ENCODE measurements at places on chromosomes 4 and X.
A peak's percentile ranks its signal among the peaks of the same experiment; 100 is the strongest.

DNA sequence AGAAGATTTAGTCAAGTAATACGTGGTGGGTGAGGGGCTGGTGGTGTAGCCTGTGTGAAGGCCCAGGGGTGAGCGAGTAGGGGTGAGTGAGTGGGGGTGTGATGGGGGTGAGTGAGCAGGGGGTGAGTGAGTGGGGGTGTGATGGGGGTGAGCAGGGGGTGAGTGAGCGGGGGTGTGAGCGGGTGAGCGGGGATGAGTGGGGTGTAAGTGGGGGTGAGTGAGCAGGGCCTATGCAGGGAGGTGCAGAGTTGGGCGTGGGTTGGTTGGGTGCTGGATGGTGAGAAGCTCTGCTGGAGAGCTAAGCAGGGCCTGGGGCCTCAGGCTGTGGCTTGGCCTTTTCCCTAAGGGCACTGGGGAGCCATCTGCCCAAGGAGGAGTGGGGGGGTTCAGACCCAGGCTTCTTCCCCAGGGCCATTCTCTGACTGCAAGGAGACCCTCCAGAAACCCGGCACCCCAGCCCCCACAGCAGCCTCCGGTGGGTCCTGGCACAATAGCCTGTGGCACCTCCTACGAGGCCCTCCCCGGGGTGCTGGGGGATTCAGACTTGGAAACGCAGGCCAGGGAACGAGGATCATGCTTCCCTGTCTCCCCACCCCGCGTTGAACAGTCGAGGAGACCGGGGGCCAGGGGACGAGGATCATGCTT, 30.4 kb downstream of the SH3TC1 start:
- DNase-seq = no peak

DNA sequence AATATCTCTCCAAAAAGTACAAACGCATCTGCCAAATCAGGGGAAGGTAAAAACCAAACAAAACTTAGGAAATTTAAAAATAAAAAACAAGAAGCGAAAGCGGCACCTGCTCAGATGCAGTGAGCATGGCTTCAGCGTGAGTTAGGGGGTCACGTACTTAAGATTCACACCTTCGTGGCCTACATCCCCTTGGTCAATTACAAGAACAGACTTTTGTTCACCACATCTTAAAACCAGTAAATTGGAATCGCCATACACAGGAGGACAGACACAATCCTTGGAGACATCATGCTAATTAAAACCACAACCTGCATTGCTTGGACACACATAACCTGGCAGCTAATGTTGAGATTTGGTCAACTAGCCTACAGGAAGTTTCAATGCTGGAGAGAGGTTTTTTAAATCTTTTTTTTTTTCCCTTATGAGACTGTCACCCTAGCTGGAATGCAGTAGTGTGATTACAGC, 12.5 kb upstream of the SEL1L3 start:
- no peak for DNase-seq

DNA sequence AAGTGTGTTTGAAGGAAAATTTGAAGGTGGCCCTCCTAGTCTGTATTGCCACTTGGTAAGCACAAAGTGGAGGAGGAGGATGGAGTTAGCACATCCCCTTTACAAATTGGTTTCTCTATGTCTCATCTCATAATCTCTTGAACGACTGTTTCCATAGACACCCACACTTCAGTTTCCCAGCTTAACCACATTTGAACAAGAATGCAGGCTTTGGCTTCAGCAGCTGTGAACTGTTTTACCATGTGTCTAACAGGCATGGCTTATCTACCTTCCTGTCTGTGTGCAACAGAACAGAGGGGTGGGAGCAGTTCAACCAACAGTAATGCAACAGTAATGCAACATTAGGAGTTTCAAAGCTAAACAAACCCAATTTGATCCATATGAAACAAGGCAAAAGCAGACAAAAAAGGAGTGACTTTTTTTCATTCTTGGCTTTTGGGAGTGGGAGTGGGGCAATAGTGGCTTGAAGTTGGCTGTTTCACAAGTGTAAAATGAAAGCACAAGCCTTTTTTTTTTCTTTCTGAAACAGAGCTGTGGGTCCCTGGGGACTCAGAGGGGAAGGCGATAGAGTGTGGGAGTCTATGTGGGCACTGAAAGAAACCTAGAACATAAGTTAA, 108.0 kb downstream of the ITM2A start:
- DNase-seq = no peak

DNA sequence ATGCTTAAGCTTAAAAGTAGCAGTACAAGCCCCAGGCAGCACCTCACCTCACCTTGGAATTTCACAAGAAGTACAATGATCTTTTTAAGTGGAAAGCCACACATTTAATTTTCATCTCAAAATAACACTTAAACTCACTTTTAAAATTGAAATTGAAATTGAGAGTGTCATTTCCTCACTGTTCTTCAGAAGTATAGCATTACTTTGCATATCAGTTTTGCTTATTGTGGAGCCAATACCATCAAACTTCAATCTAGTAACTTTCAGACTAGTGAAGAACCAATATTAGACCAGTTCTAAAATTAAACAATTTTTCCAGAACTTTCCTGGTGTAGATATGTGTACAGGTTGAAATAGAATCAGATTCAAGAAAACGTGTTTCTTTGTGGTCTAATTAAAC, 242.4 kb downstream of the NDST4 start:
- no peak for DNase-seq

- DNase-seq = no peak
These were observed 105.8 kb downstream of the CXCL13 start for GRCh38 chr4:77711469-77711868.

DNA sequence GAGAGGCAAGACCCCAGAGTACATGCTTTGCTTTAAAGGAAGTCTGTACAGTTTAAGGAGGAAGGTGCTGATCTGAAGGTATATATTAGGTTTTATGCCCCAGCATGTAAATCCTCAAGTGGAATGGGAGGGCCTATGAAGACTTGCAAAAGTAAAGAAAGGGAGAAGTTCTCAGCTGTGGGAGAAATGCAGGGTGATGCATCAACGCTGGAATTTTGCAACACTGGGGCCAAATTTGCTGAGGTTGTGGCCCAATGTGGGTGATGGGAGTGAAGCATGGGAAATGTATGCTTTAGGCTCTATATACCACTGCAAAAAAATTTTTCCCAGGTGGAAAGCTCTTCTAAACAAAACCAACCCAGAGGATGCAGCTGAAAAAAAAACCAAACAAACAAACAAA, 33.8 kb upstream of the GPR174 start:
- DNase-seq = no peak

DNA sequence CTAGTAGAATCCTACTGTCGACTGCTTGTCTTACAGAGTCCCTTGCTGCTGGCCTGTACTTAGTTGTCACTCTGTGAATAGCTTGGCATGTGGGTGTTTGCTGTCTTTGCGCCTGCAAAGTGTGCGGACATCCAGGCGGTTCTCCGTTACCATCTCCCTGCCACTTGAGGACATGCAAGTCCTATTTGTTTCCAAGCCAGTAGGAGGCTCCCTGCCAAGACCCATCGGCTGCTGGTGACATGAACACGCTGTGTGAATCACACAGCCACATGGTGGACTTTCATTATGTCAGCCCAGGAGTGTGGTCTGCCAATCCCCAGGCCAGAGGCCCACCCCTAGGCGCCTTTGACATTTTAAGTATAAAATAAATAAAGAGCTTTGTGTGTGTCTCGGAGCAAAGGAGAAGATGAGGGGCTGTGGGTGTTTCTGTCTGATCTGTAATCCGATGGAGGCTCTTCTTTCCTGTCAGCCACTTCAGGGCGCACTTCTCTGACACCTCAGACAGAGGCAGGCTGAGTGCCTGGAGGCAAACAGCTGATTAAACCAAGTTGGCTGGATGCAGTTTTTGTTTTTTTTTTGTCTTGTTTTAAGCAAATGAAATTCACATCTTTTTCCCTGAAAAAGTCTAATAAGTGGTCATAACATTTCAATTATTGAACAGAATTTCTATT, 51.5 kb downstream of the ALPK1 start:
- DNase-seq = peak; percentile 11

GRCh38 chrX:71320126-71320525, 18.6 kb downstream of the ITGB1BP2 start:
- DNase-seq = no peak

- no peak for DNase-seq
These were observed 342.5 kb upstream of the MAGEB2 start for GRCh38 chrX:29872831-29873230.

DNA sequence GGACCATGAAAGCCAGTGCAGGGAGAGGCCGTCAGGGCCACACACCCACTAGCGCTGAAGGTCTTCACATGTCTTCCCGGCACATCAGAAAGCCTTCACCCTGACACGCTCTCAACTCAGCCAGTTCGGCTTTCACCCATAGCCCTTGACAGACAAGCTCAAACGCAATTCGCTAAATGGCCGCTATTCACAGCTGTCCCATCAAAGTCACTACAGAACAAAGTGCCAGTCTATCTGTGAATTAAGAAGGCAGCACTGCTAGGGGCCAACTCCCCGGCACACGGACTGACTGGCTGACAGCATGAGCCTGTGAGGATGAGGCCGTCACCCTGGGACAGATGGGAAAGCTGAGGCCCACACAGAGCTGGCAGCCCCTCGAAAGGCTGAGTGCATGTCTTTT, 45.7 kb downstream of the ACOX3 start:
- no peak for DNase-seq

GRCh38 chr4:94455081-94455480, 3.3 kb downstream of the PDLIM5 start:
- no peak for DNase-seq

DNA sequence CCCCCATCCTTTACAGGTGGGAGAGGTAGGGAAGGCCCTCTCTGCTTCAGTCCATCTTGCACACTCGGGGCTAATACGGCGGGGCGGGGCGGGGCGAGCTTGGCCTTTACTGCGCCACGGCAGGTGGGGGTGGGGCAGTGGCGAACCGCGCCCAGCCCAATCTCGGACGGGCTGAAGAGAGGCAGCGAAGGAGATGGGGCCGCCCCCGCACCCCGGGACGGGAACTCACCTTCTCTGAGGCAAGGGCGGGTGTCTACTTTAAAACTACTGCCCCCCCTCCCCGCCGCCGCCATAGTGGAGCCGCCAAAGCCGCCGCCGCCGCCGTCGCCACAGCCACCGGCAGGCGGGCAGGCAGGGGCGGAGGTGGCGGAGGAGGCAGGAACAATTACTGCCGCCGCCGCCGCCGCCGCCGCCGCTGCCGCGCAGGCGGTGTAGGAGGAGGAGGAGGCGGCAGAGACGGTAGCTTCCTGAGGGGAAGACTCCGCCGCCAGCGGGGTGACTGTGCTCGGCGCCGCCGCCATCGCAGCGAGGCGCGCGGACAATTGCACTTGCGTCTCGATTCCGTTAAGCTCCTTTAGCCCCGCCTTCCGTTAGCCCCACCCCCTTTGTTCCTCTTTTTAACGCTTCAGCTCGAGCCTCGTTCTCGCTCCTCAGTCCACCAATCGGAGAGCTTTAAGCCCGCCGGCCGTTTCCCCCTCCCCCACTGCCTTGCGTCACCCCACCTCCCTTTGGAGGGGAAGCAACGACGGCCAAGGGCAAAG, at the start of gene ZMAT1:
Gene ZMAT1, minus strand, starts transcription at position 540 of the 761 bp plus-strand sequence. Its CDS starts 19 bp downstream, at position 521.
- DNase-seq = peak; percentile 80

- no peak for DNase-seq
These were observed 39.7 kb downstream of the PTPN13 start for GRCh38 chr4:86633854-86634253.

DNA sequence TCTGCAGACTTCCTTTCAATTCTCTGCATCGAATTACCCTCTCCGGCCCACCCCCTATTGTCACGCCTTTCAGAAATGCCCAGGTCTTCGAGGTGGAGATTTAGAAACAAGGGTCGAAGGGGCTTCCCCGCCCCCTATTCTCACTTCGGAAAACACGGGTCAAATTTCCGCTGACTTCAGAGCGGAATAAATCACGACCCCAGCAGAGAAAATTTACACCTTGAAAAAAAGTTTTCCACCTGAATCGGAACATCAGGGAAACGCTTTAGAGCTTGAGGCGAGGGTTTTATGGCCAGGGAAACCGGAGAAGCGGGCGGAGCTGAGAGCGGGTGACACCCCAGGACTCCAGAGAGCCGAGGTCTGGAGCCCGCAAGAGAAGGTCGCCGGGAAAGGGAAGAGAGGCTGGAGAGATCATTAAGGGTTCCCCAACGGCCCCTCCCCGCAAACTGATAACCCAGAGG, 1.6 kb downstream of the SHISA3 start:
- no peak for DNase-seq

GRCh38 chrX:111040377-111041017, 55.5 kb upstream of the PAK3 start:
- DNase-seq = no peak

DNA sequence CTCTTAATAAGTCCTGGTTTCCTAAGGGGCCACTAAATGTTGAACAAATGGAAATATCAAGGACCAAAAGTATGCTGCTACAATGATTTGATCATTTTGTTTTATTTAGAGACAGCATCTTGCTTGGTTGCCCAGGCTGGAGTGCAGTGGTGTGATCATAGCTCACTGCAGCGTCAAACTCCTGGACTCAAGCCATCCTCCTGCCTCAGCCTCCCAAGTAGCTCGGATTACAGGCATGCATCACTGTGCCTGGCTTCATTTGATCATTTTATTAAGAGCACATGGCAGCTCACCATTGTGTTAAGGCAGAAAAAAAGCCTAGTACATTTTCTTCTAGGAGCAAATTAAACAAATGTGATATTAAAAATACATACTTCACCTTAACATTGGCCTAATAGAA, 52.7 kb downstream of the DCLK2 start:
- no peak for DNase-seq

- peak; percentile 2 for DNase-seq
These were observed 29.3 kb upstream of the GPR101 start for GRCh38 chrX:137062915-137063617.

DNA sequence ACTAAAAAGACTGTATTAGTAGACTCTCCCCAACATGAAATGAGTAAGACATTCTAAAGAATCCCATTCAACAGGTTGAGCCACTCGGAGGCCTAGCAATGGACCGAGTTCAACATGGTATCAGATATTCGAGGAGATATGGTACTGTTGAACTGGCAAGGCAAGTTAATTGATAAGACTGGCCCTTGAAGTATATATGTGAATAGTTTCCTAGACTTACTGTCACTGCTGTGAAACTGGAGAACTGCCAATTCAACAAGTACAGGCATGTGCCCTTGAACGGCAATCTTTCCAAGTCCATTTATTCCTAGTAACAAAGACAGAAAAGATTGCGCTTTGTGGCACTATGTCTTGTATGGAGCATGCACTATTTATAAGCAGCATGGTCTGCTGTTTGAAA, 24.4 kb downstream of the FAT1 start:
- DNase-seq = no peak

DNA sequence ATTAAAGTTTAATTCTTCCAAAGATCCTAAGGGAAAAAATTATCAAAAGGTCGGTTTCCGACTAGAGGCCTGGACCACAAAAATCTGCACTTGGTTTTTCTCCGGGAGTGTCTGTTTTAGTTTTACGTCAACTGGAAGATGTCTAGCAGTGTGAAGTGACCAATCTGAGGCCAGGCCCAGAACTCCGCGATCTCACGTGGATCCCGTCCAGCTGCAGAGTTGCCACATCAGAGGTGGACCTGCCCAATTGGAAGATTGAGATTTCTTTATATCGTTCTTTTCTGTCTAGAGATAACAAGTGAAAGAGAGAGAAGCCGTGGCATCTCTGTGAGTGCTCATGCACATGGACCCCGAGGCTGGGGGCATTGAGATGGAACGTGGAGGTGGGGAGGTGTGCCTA, 115.8 kb downstream of the AFF1 start:
- no peak for DNase-seq

All from NCI-H2081 (cell line).